ENCODE measurements at places on chromosomes 3 and 15. TPM values are rescaled to one million over a fixed set of nuclear protein-coding genes. Genes with fewer than 3 reads are reported as not detected.

Gene NEK10
- total RNA-seq = 1.6 TPM

Gene PGBD4
- total RNA-seq = 1.9 TPM

Gene MORC1
- not detected for total RNA-seq

Gene IQCF2
- not detected for total RNA-seq

Gene MITF
- 2.7 TPM for total RNA-seq

Gene PYGO1
- 32.2 TPM for total RNA-seq

Gene DNASE1L3
- not detected for total RNA-seq

Gene SNRPA1
- 132 TPM for total RNA-seq

Gene ZWILCH
- 30.9 TPM for total RNA-seq

Gene ATP10A
- total RNA-seq = 4.9 TPM

Gene PLCD1
- 36.9 TPM for total RNA-seq

Gene PIGZ
- total RNA-seq = 1.9 TPM

Gene WDR93
- not detected for total RNA-seq

Gene SLCO2A1
- total RNA-seq = 0.33 TPM

Gene LDHAL6B
- not detected for total RNA-seq

Gene GABRR3
- total RNA-seq = not detected

Gene PLA2G4E
- total RNA-seq = not detected

Gene EOGT
- total RNA-seq = 16.2 TPM

Gene ZPLD1
- total RNA-seq = not detected

Gene NME9
- 0.79 TPM for total RNA-seq

Gene FANCD2OS
- not detected for total RNA-seq

Gene RSRC1
- 40.6 TPM for total RNA-seq

Gene EPHA3
- total RNA-seq = 22.1 TPM

Gene EXD1
- not detected for total RNA-seq

Gene REC114
- total RNA-seq = not detected

Gene CPA3
- total RNA-seq = not detected

Gene KPNA4
- total RNA-seq = 66.7 TPM

Gene SECISBP2L
- total RNA-seq = 39.2 TPM

Gene ERC2
- 12.2 TPM for total RNA-seq

Gene PIF1
- total RNA-seq = 53.2 TPM

Gene SLC51B
- not detected for total RNA-seq

Gene CYFIP1
- 116 TPM for total RNA-seq

Gene GRIP2
- 3.2 TPM for total RNA-seq

Gene CCK
- total RNA-seq = not detected

All from neural crest cell (in vitro differentiated cells).